Activated T-helper 1 cell treated with anti-CD3 and anti-CD28 coated beads, Interleukin-2, amount 50 U/mL, for 16 hours (primary cell): ENCODE measurements at places on chromosomes 13 and 19.

DNA sequence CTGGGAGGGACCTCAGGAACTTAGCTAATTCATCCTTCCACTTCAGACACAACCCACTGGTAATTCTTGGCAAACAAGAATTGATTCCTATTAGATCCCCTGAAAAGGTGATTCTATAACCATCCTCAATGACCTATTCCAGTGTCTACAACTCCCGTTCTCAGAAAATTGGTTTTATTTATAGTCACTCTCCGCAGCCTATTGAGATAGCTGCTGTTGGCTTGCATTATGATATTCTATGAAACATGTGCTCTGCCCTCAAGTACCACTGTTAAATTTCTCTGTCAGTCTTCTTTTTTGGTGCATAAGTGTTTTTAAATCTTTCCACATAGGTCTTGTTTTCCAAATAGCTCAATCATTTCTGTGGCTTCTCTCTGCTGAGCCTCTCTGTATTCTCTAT lies 75.0 kb downstream of the CDADC1 start:
- no peak for DNase-seq

GRCh38 chr13:51995677-51996551 lies 15.3 kb downstream of the ATP7B start:
- no peak for DNase-seq

- no peak for DNase-seq
Observed at GRCh38 chr13:77720988-77721387, 23.5 kb downstream of the SLAIN1 start.

- no peak for DNase-seq
Observed at GRCh38 chr19:4009990-4010807, 2.7 kb downstream of the PIAS4 start.

DNA sequence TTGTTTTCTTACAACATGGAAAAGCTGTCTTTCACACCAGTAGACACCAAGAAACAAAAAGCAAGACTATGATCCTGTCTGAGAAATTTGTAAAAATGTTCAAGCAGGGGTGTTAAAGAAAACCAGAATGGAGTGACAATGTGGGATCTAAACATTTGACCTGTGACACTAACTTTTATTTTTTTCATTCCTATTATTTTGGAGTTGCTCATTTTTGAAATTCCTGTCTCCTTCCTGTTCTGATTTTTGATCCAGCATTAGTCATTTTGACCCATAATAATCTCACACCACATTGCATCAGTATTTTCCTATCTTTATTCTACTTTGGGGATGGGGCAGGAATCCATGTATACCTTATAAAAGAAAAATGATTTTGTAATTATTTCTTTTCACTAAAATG lies 164.2 kb downstream of the DLEU7 start:
- DNase-seq, result no peak

DNA sequence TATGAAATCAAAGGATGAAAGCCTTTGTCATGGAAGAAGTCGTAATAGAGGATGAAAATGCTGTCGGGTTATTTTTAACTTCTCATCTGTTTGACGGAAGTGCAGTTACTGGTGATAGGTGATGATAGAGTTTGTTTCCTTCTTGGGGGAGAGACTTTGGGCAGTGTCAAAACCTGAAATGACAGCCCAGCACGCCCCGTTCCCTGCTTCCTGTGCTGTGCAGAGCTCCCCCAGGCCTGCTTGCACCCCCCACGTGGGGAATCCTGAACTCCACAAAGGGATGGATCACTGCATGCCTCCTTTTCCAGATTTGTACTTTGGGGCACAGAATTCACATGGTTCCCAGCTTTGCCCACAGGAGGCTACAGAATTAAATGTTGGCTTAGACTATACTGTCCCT lies 102.7 kb downstream of the ATP11A start:
- no peak for DNase-seq

DNA sequence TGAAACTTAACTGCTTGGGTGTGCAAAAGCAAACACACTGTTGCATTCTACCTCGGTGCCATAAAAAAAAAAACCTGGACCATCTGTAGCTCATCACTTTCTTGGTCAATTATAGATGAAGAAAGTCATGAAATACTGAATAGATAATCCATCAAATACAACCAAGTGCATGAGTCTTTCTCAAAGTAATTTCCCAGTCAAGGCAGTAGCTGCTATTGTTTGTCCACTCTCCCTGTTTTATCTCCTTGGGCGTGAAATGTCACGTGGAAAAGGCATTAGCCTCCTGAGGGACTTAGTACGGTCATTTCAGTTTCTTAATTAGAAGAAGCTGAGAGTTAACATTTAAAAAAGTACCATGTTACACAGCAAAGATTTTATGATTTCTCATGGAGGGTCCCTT lies 1697.9 kb downstream of the PCDH9 start:
- no peak for DNase-seq

- no peak for DNase-seq
Observed at GRCh38 chr19:15368051-15368632, 11.4 kb downstream of the AKAP8 start.

DNA sequence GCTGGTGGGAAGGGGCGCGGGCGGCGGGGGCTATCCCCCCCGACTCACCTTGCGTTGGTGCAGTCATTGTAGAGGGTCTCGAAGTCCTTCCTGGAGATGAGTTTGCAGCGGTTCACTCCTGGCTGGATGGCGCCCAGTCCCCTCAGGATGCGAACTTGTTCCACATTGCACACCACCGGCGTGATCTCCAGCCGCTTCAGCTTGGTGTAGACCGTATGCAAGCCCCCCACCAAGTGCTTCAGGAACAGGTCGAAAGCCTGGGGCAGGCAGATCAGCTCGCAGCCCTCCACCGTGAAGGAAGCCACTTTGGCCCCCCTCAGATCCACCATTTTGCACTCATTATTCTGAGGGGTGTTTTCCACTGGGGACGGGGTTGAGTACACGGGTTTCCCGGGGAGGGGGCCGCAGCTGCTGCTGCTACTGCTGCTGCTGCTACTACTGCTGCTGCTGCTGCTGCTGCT lies 1.1 kb downstream of the DACH1 start:
- DNase-seq, result no peak

- DNase-seq, result no peak
Observed at GRCh38 chr13:24187185-24187584, 26.7 kb downstream of the SPATA13 start.

DNA sequence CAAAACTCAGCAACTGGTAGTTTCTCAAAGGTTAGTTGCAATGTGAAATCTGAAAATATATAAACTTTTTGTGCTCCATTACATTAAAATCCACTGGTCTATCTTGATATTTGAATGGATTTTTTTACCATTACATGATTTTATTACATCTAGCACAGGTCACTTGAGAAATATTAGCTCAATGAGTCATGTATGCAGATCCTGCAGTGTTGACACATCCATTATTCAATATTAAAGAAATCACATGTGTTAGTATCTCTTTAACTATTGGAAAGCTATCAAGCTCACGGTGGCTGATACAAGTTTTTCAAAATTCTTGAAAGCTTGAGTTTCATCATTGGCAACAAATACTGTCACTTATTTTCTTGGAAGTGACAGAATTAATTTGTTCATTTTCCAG lies 373.9 kb upstream of the TSHZ3 start:
- no peak for DNase-seq

DNA sequence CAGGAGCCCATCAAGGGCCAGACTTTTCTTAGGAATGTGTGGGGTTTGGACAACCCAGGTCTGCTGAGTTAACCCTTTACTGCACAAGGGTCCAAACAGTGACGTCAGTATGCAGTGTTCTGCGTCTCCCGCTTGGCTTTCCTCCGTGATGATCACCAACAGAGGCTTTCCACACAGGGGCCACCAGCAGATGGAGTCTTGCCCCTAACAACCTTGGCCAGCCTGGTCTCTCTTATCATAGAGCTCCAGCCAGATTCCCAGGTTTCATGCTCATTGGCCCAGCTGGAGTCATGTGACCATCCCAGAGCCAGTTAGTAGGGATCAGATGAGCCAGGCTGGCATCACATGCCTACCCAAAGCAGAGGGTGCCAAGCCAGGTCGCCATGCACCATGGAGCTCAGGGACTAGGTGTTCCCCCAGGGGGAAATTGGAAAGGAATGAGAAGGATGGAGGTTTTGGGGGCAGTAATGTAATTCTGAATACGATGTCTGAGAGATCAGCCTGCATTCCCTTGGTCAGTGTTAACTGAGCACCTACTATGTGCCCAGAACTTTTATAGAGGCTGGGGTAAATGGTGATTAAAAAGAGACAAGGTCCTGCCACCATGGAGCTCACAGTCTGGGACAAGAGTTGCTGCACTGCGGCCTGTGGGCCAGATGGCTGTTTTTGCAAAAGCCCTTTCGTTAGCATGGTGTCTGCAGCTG lies 61.2 kb downstream of the MYH14 start:
- DNase-seq, result no peak

GRCh38 chr19:13817615-13818371 lies 22.6 kb downstream of the ZSWIM4 start:
- DNase-seq, result no peak

DNA sequence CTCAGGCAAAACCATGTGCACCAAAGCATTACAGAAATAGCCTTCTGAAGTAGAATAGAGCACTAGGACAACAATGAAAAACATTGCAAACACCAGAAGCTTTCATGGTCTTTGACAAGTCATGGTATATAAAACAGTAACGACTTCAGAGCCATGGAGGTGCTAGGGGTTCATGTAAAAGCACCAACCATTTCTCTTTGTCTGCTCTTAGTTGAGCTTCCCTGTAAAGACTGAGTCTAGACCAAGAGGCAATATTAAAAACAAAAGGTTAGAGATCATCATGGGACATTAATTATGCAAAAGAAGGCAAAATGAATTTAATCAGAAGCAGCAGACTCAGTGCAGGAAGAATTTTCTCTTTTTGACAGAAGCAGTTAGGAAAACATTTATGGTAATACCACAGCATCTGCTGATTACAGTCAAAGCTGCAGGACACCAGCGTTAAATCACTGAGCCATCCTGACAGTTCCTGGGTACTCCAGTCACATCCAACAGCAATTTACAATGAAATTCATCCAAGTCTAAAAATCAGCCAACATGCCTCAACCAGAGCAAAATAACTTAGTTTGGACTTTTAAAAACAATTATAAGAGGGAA lies 476.8 kb downstream of the DIAPH3 start:
- DNase-seq, result no peak

DNA sequence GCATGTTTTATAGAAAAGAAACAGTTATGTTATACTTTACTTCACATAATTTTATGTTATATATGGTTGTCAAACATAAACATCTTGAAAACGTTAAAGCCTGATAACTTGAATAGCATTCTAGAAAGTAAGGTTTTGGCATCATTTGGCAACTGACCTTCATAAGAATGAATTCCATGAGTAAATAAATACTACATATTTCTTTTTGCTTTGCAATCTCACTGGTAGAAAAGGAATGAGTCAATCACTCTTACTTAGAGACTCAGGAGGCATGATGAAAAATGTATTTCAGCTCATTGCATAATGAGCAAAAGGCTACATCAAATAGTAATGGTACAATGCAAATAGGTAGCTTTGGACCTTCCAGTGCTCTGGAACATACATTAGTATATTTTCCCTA lies 1381.9 kb downstream of the EFNB2 start:
- DNase-seq, result no peak

GRCh38 chr13:101231751-101232428 lies 184.4 kb downstream of the NALCN start:
- no peak for DNase-seq

DNA sequence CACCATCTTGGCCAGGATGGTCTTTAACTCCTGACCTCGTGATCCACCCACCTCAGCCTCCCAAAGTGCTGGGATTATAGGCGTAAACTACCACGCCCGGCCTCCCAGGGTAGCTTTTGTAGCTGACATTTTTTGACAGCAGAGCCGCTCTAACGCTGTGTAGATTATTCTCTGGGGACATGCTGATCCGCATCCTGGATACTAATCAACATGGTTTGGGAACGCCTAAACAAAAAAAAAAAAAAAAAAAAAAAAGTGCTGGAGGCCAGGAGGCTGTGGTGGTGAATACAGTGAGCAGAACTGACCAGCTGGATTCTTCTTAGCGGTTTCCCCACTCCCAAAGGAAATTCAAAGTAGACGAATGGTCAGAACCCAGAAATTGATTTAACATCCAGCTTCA lies 5.1 kb downstream of the LONP1 start:
- DNase-seq, result no peak

DNA sequence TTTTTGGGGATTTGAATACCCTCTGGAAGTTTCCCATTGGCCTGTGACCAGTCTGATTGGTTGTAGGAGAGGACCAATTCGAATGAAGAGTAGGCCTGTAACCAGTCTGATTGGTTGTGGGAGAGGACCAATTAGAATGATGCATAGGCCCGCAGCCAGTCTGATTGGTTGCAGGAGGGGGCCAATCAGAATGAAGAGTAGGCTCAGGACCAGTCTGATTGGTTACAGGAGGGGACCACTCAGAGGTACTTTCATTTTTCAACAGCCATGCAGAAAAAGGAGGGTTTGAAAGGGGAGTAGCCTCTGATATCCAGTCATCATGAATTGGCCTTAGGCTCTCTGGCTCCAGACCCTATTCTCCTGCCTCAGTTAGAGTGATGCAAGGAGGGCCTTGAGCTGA lies 30.4 kb upstream of the SLC1A5 start:
- no peak for DNase-seq

GRCh38 chr19:41175801-41176777 lies 16.9 kb upstream of the CYP2S1 start:
- no peak for DNase-seq

GRCh38 chr19:3653865-3654513 lies 27.4 kb upstream of the CACTIN start:
- DNase-seq, result no peak

- DNase-seq, result no peak
Observed at GRCh38 chr19:29845574-29846176, 33.9 kb downstream of the CCNE1 start.

DNA sequence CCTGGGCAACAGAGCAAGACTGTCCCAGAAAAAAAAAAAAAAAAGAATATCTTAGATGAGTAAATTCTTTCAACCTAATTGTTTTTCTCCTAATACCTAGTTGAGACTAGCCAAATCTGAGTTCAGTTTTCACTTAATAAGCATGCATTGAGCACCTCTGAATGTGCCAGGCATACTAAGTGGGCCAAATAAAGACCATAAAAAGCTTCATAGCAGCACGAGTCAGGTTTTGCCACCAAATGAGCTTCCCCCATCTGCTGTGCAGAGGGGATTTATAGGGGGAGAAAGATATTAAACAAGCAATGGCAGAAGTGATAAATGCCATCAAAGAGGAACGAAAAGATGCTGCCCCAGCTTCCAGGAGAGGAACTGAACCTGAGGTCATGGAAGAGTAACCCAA lies 11.4 kb downstream of the THSD1 start:
- DNase-seq, result no peak

DNA sequence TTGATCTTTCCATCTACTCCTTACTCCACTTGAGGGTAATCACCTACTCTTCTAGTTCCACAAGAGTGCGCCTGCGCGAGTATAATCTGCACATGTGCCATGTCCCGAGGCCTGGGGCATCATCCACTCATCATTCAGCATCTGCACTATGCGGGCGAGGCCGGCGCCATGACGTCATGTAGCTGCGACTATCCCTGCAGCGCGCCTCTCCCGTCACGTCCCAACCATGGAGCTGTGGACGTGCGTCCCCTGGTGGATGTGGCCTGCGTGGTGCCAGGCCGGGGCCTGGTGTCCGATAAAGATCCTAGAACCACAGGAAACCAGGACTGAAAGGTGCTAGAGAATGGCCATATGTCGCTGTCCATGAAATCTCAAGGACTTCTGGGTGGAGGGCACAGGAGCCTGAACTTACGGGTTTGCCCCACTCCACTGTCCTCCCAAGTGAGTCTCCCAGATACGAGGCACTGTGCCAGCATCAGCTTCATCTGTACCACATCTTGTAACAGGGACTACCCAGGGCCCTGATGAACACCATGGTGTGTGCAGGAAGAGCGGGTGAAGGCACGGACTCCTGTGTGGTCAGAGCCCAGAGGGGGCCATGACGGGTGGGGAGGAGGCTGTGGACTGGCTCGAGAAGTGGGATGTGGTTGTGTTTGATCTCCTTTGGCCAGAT lies 2.7 kb upstream of the KLK2 start:
- no peak for DNase-seq
